ENCODE measurements at places on chromosomes 16 and 17.

DNA sequence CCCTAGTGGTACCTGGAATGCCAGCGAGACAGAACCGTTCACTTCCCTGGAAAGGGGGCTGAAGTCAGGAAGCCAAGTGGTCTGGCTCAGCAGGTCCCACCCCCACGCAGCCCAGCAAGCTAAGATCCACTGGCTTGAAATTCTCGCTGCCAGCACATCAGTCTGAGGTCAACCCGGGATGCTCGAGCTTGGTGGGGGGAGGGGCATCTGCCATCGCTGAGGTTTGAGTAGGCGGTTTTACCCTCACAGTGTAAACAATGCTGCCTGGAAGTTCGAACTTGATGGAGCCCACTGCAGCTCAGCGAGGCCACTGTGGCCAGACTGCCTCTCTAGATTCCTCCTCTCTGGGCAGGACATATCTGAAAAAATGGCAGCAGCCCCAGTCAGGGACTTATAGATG, 464.7 kb upstream of the TOM1L1 start:
- no peak for DNase-seq

DNA sequence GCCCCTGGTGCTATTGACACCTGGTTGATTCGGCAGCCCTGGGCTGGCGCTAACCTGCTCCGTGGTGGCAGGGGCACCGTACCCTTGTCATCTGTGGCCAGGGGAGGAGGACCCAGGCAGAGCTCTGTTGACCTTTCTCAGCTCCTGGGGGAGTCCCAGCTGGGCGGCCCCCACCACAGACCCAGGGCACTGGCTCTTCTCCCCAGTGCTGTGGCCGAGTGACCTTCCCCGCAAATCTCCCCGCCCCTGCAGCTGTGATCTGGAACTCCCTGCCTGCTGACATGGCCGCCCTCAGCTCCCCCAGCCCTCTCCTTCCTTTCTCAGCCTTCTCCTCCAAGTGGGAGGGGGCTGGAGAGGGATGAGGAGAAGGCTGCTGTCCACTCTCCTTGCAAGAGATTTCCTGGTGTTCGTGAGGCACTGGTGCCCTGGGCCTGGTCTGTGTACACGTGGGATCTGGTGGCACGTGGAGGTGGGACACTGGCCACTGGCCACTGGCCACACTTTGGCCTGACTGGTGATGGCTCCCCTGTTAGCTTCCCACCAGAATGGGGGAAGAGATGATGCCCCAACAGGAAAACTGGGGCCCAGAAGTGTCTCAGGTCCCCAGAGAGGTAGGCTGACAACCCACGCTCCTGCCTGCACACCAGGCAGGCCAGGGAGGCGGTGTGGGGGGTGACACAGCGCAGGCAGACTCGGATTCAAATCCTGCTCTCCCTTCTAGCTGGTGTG, 8.2 kb downstream of the FMNL1 start:
- no peak for DNase-seq

- DNase-seq = peak; percentile 36
These were observed 48.8 kb downstream of the SDK2 start for GRCh38 chr17:73595479-73595878.

DNA sequence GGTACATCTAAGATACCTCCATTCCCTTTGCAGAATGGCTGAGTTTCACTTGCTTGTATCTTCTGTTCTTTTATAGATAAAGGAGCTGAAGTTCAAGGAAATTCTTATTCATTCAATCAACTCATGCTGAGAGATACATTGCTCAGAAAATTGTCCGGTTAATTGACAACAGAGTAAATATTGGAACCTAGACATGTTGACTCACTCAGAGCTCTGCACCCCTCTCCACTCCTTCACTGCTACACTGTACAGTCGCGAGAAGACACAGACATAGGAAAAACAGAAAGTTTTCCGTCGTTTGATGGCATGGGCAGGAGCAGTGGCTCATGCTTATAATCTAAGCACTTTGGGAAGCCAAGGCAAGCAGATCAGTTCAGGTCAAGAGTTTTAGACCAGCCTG, 690.5 kb upstream of the SOX9 start:
- DNase-seq = no peak

DNA sequence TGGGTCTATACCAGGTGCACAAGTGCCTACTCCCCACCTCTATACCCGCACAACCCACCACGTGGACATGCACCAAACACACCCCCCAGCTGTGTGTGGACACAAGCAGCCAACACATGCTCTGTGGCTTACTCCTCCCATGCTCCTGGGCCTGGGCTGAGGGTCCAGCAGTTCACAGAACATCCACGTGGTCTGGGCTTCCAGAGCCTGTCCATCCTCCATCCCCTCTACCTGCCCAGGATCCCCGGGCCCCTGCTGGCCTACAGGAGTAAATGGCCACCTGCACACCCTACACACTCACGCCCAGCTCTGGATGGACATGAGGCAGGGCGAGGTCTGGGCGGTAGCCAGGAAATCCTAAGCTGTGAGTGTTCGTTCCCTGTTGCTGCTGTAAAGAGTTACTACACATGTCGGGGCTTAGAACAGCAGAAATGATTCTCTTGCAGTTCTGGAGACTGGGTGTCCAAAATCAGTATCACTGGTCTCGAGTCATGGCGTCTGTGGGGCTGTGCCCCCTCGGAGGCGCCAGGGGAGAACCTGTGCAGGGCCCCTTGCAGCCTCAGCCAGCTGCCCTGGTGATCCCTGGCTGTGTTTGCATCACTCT, 15.0 kb upstream of the RAI1 start:
- DNase-seq = no peak

- DNase-seq = no peak
These were observed 5.2 kb downstream of the ADPRM start for GRCh38 chr17:10702574-10702973.

- DNase-seq = no peak
These were observed 9.9 kb downstream of the LRRC3C start for GRCh38 chr17:39937447-39937846.

- no peak for DNase-seq
These were observed 154.1 kb upstream of the PLCG2 start for GRCh38 chr16:81624760-81625543.

- DNase-seq = no peak
These were observed 37.7 kb downstream of the IST1 start for GRCh38 chr16:71933017-71933416.

- no peak for DNase-seq
These were observed 126.2 kb downstream of the CPPED1 start for GRCh38 chr16:12677502-12677901.

DNA sequence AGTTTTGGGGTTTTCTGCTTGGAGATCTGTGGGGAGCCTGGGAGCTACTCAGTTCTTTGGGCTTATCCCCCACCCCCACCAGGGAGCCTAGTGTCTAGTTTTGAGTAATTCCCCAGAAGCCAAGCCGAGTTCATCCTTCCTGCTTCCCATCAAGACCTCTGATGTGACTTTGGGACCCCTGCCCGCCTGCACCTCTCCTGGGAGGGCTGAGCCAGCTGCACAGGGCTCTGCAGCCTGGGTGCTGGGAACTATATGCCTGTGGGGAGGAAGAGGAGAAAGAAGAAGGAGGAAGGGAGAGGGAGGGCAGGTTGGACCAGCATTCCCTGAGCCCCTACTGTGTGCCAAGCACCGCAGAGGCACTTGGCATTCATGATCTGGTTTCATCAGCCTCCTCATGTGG, 178.9 kb downstream of the TMEM132E start:
- no peak for DNase-seq

- DNase-seq = no peak
These were observed 18.8 kb downstream of the AXIN2 start for GRCh38 chr17:65542610-65543009.

DNA sequence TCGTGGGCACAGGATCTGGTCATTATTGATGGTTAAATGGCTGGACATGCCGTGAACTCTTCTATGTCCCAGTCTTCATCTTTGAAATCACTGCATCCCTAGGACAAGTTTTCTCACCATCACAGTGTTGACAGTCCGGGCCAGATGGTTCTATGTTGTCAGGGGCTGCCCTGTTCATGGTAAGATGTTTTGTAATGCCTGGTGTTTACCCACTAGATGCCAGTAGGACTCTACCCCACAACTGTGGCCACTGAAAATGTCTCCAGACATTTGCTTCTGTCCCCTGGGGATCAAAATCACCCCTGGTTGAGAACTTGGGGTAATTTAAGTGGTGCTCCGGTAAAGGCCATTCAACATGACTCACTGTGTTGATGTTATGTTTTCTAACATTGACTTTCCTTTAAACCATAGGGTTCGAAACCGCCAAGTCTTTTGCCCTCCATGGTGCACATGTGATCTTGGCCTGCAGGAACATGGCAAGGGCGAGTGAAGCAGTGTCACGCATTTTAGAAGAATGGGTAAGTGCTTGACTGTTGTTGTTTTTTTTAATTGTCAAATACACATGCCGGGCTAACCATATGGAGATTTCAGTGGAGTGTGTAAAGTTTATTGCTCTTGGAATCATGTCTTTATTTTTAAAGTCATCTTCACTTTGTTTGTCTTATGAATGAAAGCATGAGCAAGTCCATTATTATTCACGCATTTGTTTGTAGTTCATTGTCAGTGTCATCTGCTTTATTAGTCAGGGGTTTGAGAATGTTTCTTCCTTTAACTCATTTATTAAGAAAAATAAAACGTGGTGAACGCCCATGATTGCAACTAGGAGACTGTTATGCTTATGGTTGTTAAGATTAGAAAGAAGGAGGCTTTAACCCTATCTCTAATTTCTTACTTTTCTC, 64.6 kb downstream of the WWOX start:
- DNase-seq = no peak

DNA sequence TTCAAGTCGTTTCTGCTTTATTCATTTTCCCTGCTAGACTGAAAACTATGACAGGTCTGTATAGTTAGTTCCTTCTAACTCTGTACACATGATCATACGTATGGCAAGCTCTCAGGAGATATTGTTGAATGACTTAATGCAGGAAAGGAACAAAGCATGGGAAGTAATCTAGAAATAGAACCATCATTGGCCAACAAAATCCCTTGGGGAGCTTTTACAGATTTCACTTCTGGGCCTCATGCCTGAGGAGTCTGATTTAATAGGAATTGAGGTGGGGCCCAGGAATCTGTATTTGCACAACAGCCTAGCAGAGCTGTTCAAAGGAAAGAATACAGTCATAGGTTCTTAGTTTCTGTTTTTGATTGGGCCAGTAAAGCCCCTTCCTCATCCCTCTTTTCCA, 229.2 kb downstream of the MAP2K6 start:
- no peak for DNase-seq

- DNase-seq = no peak
These were observed 7.6 kb downstream of the CCDC102A start for GRCh38 chr16:57528499-57529390.

DNA sequence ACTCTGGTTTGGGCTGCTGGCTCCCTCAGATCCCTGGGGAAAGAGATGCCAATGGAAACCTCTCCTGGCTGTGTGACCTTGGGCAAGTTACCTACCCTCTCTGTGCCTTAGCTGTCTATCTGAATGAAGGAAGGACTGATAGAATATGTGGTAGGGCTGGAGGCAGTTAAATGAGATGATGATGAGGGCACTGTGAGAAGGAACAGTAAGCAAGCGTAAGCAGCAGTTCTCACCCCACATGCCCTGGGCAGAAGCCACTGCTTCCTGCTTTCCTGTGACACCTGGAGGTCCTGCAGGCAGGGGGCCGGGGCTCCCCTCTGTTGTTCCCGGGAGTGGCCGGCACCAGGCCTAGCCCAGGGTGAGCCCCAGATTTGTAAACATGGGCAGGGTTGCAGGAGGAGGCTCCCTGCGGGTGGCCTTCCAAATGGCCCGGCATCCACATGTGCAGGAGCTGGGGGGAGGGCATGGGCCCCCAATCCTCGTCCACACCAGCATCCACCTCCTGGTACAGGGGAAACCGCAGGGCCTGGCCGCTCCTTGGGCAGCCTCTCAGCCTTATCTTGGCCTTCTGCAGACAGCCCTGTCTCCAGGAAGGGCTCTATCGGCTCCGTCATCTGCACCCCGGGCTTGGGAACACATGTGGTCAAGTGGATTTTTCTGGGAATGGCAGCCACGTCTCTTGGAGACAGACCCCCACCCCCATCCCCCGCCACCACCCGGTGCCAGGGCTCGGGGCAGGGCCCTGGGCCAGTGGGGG, 235.6 kb upstream of the GSE1 start:
- DNase-seq = no peak

DNA sequence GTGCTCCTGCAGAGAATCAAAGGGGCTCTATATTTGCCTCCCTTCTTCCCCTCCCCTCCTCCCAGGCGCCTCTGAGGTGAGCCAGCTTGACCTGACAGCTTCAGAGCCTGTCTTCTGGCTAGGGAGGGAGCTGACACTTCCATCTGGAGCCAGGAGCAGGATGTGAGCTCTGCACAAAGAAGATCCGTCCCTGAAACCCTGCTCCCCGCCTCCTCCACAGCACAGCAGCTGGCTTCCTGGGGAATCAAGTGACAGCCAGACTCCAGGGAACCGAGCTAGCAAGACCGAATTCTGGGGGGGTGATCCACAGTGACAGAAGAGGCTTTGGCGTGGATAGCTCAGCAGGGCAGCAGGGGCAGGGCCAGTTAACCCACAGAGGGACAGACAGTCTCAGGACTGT, 37.2 kb downstream of the CCDC182 start:
- DNase-seq = no peak
